ENCODE measurements at places on chromosomes 2 and 18. TPM values are rescaled to one million over a fixed set of nuclear protein-coding genes. Genes with fewer than 3 reads are reported as not detected.

The TRIM43 gene
- total RNA-seq, result not detected

The IL36RN gene
- not detected for total RNA-seq

The ANKRD29 gene
- 0.58 TPM for total RNA-seq

The HK2 gene
- 7.7 TPM for total RNA-seq

The REG3A gene
- total RNA-seq, result not detected

The UPP2 gene
- total RNA-seq, result not detected

The TUBA3E gene
- not detected for total RNA-seq

The CD302 gene
- 1.1 TPM for total RNA-seq

The RAD51AP2 gene
- total RNA-seq, result not detected

The GTF3C2 gene
- 56.8 TPM for total RNA-seq

The SKOR2 gene
- total RNA-seq, result not detected

The LHCGR gene
- not detected for total RNA-seq

The DPY30 gene
- 12.4 TPM for total RNA-seq

The CENPA gene
- total RNA-seq, result 1.0 TPM

All from CD4-positive, alpha-beta T cell (primary cell).